Hematopoietic multipotent progenitor cell (in vitro differentiated cells): ENCODE measurements at places on chromosomes 1 and 21. TPM values are rescaled to one million over a fixed set of nuclear protein-coding genes. Genes with fewer than 3 reads are reported as not detected.

BSND gene
- not detected for total RNA-seq

OR2T10 gene
- not detected for total RNA-seq

SPOCD1 gene
- total RNA-seq = under 0.01 TPM

OPRD1 gene
- not detected for total RNA-seq

RORC gene
- 0.54 TPM for total RNA-seq

RNU1-4 gene
- total RNA-seq = under 0.01 TPM

PLA2G2C gene
- not detected for total RNA-seq

KRTAP6-3 gene
- total RNA-seq = not detected

SYT11 gene
- total RNA-seq = 27.2 TPM

PGD gene
- total RNA-seq = 148 TPM
